MV-4-11 (cell line): ENCODE measurements at places on chromosomes 2 and 18.

- peak; percentile 45 for DNase-seq
Observed at GRCh38 chr2:69200107-69200520, 186.9 kb downstream of the GFPT1 start.

GRCh38 chr18:25284281-25284680 lies 67.7 kb downstream of the ZNF521 start:
- DNase-seq = no peak

DNA sequence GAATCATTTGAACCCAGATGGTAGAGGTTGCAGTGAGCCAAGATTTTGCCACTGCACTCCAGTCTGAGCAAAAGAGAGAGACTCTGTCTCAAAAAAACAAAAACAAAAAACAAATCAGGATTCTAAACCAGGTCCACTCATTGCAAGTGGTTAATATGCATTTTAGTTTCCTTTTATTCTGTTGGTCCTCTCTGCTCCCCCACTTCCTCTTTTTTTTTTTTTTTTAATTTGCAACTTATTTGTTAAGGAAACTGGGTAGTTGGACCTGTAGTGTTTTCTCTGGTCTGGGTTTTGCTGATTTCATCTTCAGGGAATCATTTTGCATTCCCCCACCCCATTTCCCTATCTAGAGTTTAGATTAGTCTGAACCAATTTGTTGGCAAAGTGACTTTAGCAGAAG lies 14.0 kb downstream of the FER1L5 start:
- DNase-seq = peak; percentile 61

DNA sequence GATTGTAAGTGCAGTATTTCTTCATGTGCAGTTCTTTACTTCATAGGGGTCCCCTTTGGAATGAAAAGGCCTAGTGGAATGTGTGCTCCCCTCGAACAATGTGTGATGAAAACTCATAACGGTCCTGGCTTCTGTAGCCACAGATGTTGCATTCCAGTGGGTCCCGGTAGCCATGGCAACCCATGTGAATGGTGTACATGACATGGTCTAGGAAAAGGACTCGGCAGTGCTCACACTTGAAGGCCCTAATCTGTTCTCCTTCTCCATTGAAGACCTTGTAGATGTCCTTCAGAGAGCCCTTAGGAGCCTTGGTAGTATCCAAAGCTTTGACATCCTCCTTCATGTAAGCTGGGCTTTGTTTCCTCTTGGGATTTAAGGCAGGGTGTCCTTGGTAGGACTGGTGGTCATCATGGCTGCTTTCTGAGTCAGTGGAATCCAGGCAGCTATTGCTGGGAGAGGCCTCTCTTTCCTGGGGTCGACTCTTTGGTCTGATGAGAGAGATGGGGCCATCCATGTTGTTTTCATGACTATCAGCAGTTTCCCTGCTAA lies 144.0 kb downstream of the IKZF2 start:
- DNase-seq = no peak

- no peak for DNase-seq
Observed at GRCh38 chr18:78242806-78243205, 736.8 kb upstream of the SALL3 start.

DNA sequence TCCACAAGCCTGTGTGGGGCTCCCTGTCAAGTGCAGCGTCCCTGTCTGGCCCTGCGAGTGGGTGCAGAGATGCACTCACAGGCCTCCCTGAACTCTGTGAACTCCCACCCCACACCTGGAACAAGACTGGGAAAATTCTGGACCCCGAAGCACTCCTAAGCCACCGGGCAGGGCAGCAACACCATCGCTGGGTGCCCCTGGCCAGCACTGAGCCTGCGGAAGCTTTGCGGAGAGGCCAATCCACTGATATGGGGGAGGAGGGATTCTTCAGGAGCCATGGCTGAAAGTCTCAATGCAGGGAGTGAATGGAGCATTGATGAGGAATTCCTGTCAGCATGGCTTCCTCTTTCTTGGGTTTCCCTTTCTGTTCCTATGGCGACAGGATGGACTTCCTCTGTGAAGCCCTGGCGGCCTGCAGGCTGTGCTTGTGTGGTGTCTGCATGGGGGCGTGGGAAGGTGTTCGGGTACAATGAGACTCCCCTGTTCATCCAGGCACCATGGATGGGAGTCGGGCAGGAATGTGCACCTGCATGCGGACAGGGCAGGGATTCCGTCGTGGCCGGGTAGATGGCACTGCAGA lies 15.1 kb downstream of the TRIB2 start:
- peak; percentile 66 for DNase-seq

- DNase-seq = no peak
Observed at GRCh38 chr2:133408671-133409070, 159.6 kb downstream of the NCKAP5 start.

GRCh38 chr18:73366713-73367112 lies 498.9 kb upstream of the NETO1 start:
- no peak for DNase-seq
